Activated naive CD4-positive, alpha-beta T cell treated with anti-CD3 and anti-CD28 coated beads, Interleukin-2, amount 50 U/mL, for 16 hours (primary cell): ENCODE measurements at places on chromosomes 13 and 19.

- no peak for DNase-seq
Observed at GRCh38 chr13:65584126-65584525, 1646.0 kb downstream of the PCDH9 start.

GRCh38 chr19:7815325-7815724 lies 14.7 kb upstream of the EVI5L start:
- DNase-seq, result no peak

DNA sequence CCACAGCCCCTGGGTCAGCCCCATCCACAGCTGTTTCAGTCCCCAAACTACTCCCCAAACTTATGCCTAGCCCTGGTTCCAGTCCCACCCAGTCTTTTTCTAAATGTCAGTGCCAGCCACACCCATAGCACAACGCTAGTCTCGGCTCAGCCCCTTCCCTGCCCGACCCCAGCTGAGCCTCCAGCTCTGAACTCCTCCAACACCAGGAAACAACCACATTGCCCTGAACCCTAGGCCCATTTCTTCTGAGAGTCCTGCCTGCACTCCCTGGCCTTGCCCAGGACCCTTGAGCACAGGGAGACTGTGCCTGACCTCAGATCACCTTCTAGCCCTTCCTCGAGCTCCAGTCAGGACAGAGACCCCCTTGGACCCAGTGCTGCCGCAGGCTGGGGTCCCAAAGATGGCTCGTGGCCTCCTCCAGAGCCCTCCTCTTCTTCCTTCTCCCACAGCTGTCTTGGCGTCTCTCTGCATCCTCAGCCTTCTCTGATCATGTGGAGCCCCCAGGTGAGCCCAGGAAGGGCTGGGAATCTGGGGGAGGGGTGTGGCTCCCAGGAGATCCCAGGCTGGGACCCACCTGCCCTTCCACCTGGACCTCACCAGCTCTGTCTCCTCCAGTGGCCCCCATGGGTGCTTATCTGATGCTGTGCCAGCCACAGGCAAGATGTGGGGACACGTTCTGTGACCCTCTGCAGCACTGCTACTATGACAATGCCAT lies 33.0 kb upstream of the IGFL1 start:
- no peak for DNase-seq

DNA sequence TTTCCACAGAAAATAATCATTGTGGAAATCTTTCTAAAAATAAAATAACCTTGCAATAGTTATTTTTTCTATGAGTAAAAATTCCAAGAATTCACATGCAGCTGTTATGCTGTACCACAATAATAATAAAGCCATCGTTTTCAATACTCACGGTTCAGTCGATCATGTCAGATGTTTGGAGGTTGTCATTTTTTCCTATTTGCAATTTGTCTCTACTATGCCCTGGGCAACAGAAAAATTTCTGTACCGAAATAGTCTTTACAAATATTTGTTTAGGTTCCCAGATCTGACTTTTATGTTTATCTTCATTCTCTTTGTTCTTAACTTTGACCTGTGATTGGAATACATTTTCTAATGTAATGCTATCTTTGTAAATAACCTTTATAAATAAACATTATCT lies 79.7 kb downstream of the ESD start:
- DNase-seq, result no peak
